Transverse colon (tissue), 4 donors: ENCODE measurements at places on chromosomes 12 and 14.
A peak's percentile ranks its signal among the peaks of the same experiment; 100 is the strongest.

- peak overlapping the region; percentile 46 for H3K27ac ChIP-seq
- H3K4me1 ChIP-seq: no peaks in the 10 kb centered on the region
- no peak overlapping the region for H3K4me3 ChIP-seq
- peak; percentile 37 for DNase-seq
These were observed 59.1 kb downstream of the ESR2 start for GRCh38 chr14:64234877-64235651.

DNA sequence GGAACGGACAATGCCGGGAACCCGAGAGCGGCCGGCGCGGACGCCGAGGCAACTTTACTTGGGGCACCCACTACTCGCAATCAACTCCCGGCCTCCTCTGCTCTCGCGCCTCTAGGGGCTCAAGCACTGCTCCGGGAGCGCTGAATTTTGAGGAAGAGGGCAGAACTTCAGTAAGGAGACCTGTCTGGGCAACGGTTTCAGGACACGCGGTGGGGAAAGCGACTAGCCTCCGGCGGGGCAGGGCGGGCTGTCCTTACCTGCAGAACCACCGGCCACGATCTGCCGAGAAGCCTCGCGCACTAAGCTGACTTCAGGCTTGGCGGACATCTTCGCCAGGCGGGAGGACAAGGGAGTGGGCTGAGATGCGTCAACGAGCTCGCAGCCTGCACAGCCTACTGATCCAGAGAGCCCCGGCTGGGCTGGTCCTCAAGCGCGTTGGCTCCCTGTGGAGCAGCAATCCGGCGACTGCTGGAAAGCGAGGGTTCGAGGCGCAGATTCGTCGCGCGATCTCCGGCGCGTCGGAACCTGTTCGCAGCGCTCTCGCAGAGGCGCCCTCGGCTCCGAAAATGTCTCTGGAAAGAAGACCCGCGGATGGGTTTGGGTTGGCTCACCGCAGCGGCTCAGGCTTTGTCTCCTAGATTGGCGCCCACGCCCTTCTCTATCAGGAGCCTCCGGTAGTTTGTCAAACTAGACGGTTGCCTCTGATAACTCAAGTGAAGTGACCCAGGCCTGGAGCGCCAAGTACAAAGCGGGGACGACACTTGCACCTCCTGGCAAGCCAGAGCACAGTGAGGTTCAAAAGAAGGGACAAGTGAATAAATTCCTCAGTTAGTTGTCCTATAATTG, at the start of gene SLC25A21:
SLC25A21 (minus strand) TSS at position 583 of the 846 bp plus-strand sequence.
- peak within 1 kb of the TSS; percentile 80 for H3K27ac ChIP-seq
- peak within 1 kb of the TSS; percentile 73 for H3K4me3 ChIP-seq
- peaks cover 7% of the 10 kb centered on the region for H3K4me1 ChIP-seq
- H3K36me3 ChIP-seq: no peaks in the 10 kb centered on the region

- H3K36me3 ChIP-seq: no peaks in the 10 kb centered on the region
- no peaks in the 10 kb centered on the region for H3K27me3 ChIP-seq
- H3K4me3 ChIP-seq: no peak overlapping the region
- H3K4me1 ChIP-seq: peaks cover 26% of the 10 kb centered on the region
- H3K27ac ChIP-seq: peak overlapping the region; percentile 28
These were observed 177.3 kb downstream of the MYRFL start for GRCh38 chr12:70002097-70002911.

GRCh38 chr12:96249196-96250118, 55.3 kb downstream of the ELK3 start:
- no peaks in the 10 kb centered on the region for H3K27me3 ChIP-seq
- no peak overlapping the region for H3K4me3 ChIP-seq
- H3K4me1 ChIP-seq: no peaks in the 10 kb centered on the region
- DNase-seq: peak; percentile 37

- H3K4me3 ChIP-seq: peak within 1 kb of the TSS; percentile 15
- H3K4me1 ChIP-seq: peaks cover 28% of the 10 kb centered on the region
- H3K27me3 ChIP-seq: peaks cover 79% of the 10 kb centered on the region
- no peaks in the 10 kb centered on the region for H3K36me3 ChIP-seq
- no peak within 1 kb of the TSS for H3K27ac ChIP-seq
- DNase-seq: peak; percentile 77
These were observed 120.7 kb downstream of the AACS start for GRCh38 chr12:125185740-125186470.

- H3K36me3 ChIP-seq: no peaks in the 10 kb centered on the region
- no peak for DNase-seq
- H3K4me3 ChIP-seq: no peak overlapping the region
- no peak overlapping the region for H3K27ac ChIP-seq
- H3K27me3 ChIP-seq: no peaks in the 10 kb centered on the region
These were observed 139.8 kb upstream of the LGR5 start for GRCh38 chr12:71299541-71300376.

- no peak overlapping the region for H3K4me3 ChIP-seq
- H3K4me1 ChIP-seq: no peaks in the 10 kb centered on the region
- no peaks in the 10 kb centered on the region for H3K36me3 ChIP-seq
- H3K27me3 ChIP-seq: no peaks in the 10 kb centered on the region
- DNase-seq: no peak
These were observed 47.2 kb downstream of the ARMH4 start for GRCh38 chr14:58104808-58105207.

GRCh38 chr12:53674977-53675700, 744 bp downstream of the ATP5MC2 start:
- H3K4me3 ChIP-seq: peak overlapping the region; percentile 83
- peaks cover 33% of the 10 kb centered on the region for H3K4me1 ChIP-seq
- H3K36me3 ChIP-seq: peaks cover 17% of the 10 kb centered on the region
- H3K27me3 ChIP-seq: peaks cover 6% of the 10 kb centered on the region

DNA sequence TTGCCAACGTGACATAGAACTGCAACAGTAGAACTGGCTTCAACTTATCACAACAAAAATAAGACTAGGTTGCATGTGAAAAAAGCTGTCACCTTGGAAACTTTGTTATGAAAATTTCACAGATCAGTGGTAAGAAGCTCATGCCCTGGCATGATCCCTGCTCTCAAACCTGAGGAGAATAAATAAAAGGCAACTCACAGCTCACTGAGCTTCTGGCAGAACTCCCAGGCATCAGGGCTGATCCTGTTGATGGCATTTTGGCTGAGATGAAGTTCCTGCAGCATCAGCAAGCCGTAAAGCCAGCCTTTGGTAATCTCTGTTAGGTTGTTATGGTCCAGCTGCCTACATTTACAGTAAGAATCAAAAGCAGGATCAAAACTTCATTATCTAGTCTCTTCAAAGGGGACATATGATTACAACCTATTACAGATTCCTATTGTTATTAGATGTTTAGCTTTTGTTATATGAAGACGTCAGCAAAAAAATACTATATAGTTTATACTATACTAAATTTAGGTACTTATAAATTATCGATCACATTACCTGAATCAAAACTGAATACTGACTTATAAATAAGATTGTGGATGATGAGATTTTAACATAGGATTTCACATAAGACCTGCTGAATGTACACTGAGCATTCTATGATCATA, 32.0 kb downstream of the LRIG3 start:
- H3K36me3 ChIP-seq: peaks cover 52% of the 10 kb centered on the region
- H3K4me3 ChIP-seq: no peak overlapping the region
- H3K27me3 ChIP-seq: no peaks in the 10 kb centered on the region
- no peak overlapping the region for H3K27ac ChIP-seq
- no peaks in the 10 kb centered on the region for H3K4me1 ChIP-seq

DNA sequence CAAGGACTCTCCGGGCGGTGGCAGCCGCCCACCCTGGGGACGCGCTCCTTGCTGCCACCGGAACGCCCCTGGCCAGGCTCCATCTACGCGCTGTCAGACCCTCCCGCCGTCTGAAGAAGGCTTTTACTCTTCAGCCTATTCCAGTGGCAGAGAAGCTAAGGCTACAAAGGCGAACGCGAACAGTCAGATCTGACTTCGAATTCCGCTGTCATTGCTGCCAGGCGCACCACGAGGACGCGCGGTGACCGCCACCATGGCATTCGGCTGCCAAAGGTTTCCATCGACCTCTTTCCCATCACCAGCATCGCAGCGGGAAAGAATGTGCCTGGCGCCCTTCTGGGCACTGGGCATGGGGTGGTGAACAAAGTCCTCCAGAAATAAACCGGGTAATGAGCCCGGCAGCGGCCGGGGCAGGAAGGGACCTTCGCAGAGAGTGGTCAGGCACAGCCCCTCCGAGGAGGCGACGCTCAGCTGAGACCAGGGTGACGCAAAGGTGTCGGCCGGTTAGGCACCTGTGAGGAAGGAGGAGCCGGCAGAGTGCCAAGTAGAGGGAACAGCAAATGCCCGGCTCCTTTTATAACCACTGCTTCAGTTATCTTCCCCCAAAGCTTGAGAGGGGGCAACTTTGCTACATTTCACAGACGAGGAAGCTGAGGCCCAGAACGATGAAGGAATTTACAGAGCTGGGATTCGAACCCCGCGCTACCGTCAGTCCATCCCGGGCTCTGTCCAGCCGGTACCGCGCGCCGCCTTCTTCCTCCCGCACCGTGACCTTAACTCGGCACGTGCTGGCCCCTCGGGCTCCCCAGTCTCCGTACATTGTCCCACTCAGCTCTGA, 1.9 kb upstream of the RFX4 start:
- H3K4me1 ChIP-seq: peaks cover 36% of the 10 kb centered on the region
- H3K27me3 ChIP-seq: peaks cover 92% of the 10 kb centered on the region
- H3K36me3 ChIP-seq: no peaks in the 10 kb centered on the region
- H3K27ac ChIP-seq: no peak overlapping the region
- peak overlapping the region; percentile 49 for H3K4me3 ChIP-seq
- no peak for DNase-seq

DNA sequence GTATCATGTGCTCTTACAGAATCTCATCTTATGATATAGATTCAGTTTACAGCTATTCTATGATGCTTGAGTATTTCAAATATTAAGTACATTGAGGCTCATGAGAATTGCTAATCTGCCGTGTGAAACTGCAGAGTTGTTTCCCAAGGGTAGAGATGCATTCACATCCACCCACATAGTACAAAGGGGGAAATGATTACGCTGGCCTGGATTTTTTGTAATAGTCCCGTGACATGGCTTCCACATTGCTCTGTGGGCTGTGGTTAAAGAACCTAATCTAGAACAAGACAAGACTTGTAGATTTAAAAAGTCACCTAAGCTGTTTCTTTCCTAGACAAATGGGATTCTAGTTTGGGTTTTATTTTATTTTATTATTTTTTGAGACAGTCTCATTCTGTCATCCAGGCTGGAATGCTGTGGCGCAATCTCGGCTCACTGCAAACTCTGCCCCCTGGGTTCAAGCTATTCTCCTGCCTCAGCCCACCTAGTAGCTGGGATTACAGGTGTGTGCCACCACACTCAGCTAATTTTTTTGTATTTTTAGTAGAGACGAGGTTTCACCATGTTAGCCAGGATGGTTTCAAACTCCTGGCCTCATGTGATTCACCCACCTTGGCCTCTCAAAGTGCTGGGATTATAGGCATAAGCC, 13.0 kb upstream of the RIOX1 start:
- no peaks in the 10 kb centered on the region for H3K27me3 ChIP-seq
- H3K4me1 ChIP-seq: no peaks in the 10 kb centered on the region
- H3K4me3 ChIP-seq: no peak overlapping the region
- H3K27ac ChIP-seq: no peak overlapping the region
- H3K36me3 ChIP-seq: no peaks in the 10 kb centered on the region

DNA sequence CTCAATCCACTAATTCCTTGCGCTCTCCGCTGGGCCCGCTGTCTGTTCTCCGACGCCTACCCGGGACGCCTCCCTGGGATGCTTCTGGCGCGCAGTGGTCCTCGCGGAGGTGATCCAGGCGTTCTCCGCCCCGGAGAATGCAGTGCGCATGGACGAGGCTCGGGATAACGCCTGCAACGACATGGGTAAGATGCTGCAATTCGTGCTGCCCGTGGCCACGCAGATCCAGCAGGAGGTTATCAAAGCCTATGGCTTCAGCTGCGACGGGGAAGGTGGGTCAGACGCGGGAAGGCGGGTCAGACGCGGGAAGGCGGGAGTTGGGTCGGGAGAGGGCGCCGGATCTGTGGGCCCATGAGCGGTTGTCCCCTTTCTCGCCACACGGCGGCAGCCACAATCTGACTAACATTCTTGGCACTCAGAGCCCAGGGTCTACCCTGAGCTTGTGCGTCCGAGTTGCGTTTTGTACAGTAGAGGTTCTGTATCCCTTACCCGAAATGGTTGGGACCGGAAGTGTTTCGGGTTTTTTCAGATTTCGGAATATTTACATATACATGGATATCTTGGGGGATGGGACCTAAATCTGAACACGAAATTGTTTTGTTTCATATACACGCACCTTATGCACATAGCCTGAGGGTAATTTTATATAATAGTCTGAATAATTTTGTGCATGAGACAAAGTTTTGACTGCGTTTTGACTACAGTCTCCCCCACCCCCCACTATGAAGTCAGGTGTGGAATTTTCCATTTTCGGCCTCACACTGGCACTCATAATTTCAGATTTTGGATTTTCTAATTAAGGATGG, 762 bp downstream of the C12orf57 start:
- DNase-seq: peak; percentile 96
- H3K4me1 ChIP-seq: peaks cover 34% of the 10 kb centered on the region
- peak overlapping the region; percentile 54 for H3K4me3 ChIP-seq
- H3K27ac ChIP-seq: peak overlapping the region; percentile 99
- no peaks in the 10 kb centered on the region for H3K27me3 ChIP-seq

GRCh38 chr12:5059358-5059757, 15.7 kb downstream of the KCNA5 start:
- peaks cover 4% of the 10 kb centered on the region for H3K27me3 ChIP-seq
- DNase-seq: no peak
- peak overlapping the region; percentile 47 for H3K27ac ChIP-seq

DNA sequence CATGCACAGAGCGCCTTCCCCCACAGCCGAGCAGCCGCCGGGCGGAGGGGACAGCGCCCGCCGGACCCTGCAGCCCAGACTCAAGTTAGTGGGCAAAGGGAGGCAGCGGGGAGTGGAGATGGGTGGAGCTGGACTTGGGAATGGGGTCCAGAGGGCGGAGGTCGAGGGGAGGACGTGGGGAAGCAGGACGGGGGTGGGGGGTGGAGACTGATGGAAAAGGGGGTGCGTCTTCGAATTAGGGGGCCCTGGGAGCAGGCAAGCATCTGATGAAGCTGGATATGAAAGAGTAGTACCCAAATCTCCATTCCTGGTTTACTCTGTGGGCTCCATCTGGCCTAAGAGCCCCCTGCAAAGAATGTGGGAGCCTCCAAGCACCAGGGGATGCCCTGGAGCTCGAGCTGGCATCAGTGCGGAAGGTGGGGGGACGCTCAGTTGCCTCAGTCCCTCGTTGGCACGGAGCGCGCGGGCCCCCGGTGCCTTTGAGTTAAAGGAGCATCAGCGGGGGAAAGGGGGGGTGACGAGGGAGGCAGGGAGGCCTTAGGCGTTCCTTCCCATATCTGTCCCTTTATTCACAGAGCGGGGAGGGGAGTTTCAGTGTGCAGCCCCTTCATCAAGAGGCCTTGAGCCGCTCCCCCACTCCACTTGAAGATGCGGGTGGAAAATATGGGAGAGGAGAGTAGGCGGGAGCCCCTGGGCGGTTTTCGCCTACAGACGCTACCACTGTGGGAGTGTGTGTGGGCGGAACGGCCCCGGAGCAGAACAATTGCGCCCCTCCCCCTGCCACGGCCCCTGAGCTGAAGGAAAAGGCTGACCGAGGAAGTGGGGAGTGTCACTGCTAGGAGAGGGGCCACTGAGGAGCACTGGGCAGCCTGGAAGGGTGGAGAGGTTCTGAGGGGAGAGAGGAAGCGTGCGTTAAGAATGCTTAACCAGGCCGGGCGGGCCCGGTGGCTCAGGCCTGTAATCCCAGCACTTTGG, 644 bp downstream of the NAB2 start:
- no peaks in the 10 kb centered on the region for H3K27me3 ChIP-seq
- no peaks in the 10 kb centered on the region for H3K36me3 ChIP-seq
- peak; percentile 75 for DNase-seq
- peaks cover 71% of the 10 kb centered on the region for H3K4me1 ChIP-seq
- H3K4me3 ChIP-seq: peak overlapping the region; percentile 89

GRCh38 chr12:67594888-67595287, 53.7 kb upstream of the DYRK2 start:
- no peak for DNase-seq
- no peak overlapping the region for H3K4me3 ChIP-seq
- H3K27me3 ChIP-seq: no peaks in the 10 kb centered on the region
- no peak overlapping the region for H3K27ac ChIP-seq
- H3K36me3 ChIP-seq: no peaks in the 10 kb centered on the region
